ENCODE measurements at places on chromosomes 3 and 15.

GRCh38 chr3:73419179-73419803, 205.4 kb downstream of the PDZRN3 start:
- peak; percentile 25 for DNase-seq

GRCh38 chr3:73379465-73379864, 245.3 kb downstream of the PDZRN3 start:
- DNase-seq, result no peak

- no peak for DNase-seq
Observed at GRCh38 chr3:45253316-45253715, 27.2 kb upstream of the TMEM158 start.

GRCh38 chr3:14424711-14425580, 22.5 kb downstream of the SLC6A6 start:
- DNase-seq, result peak; percentile 37

DNA sequence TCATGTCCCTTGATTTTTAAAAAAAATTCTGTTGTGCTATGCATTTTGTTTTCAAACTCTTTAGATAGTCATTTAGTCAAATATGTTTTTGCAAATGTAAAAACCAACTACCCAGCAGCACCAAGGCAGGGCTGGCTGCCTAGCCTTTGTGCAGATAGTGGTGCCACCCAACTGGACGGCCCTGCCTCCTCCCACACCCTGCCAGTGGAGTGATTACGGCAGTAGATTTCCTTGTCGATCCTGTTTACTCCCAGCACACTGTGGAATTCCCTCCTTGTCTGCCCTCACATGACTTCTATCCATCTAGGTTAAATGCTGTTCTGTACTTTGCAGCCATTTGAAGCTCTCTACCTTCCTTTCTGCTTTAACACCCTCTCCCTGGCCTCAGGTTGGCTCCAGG, 79.4 kb upstream of the PLXNA1 start:
- no peak for DNase-seq

GRCh38 chr3:50453907-50454306, 49.5 kb downstream of the CACNA2D2 start:
- no peak for DNase-seq

DNA sequence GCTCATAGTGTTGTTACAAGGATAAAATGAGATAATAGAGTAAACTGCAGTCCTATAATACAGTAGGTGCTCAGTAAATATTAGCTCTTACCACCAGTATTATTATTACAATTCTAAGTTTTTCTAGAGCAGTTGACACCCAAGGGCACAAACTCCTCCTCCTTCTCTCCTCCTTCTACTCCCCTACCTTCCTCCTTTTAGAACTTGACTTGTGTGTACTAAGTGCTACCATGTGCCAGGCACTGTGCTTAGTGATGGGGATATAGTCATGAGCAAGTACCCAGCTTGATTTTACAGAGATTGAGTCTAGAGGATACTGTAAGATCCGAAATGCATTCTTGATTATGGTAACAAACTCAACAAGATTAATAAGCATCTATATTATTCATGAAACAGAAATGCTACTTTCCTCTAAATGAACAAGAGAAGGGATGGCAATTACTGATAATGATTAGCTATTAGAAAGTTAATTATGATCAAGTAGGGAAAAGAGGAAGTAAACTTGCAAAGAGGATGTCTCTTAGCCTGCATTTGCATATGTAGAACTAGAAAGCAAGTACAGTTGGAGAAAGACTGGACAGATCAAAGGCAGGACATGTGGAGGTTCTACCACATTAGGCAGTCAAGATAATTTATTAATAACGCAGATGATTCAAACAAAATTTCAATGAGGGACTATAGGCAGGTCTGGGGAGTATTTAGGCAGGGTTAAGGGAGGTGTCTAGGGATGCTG, 72.3 kb downstream of the CLDN11 start:
- no peak for DNase-seq

DNA sequence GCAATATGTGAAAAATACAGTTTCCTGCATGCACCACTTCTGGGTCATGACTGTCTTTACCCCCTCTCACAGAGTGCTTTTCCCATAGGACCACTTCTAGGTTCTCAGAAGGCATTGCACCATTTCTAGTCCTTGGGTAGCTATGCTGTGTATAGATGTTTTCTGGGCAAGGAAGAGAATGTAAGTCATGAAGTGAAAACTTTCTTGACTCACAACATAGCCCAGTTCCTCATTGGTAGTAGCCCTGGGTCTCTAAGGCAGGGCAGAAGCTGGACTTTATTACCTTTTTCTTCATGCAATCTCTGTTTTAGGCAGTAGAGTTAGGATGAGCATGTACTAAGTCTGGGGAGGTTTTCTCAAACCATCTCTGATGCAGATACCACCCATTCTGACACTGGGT, 203.1 kb downstream of the EPHB1 start:
- DNase-seq, result no peak

GRCh38 chr15:52180196-52180835, 10.9 kb downstream of the GNB5 start:
- DNase-seq, result no peak

- DNase-seq, result no peak
Observed at GRCh38 chr15:90914305-90915080, 11.4 kb downstream of the MAN2A2 start.

GRCh38 chr3:79551997-79552396, 215.8 kb downstream of the ROBO1 start:
- DNase-seq, result no peak

- DNase-seq, result no peak
Observed at GRCh38 chr3:4494895-4495264, 1.7 kb downstream of the ITPR1 start.

GRCh38 chr15:56759450-56759845, 26.1 kb upstream of the ZNF280D start:
- peak; percentile 94 for DNase-seq

GRCh38 chr3:18641916-18642315, 216.8 kb upstream of the SATB1 start:
- no peak for DNase-seq

DNA sequence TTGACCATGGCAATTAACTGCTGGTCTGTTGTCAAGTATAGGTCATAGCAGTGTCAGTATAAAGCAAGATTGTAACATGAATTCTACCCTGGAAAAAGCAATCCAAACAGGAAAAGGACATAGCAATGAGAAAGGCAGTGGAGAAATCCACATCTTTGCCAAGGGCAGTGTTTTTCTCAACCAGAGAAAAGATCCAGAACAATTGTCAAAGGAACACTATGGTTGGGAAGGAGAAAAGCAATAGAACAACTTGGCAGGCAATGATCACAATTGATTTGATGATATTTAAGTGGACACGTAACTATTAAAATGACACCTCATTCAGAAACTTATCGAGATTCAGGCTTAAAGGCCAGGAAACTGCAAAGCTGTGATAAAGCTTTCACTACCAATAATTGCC, 271.1 kb downstream of the DIPK2A start:
- DNase-seq, result no peak

DNA sequence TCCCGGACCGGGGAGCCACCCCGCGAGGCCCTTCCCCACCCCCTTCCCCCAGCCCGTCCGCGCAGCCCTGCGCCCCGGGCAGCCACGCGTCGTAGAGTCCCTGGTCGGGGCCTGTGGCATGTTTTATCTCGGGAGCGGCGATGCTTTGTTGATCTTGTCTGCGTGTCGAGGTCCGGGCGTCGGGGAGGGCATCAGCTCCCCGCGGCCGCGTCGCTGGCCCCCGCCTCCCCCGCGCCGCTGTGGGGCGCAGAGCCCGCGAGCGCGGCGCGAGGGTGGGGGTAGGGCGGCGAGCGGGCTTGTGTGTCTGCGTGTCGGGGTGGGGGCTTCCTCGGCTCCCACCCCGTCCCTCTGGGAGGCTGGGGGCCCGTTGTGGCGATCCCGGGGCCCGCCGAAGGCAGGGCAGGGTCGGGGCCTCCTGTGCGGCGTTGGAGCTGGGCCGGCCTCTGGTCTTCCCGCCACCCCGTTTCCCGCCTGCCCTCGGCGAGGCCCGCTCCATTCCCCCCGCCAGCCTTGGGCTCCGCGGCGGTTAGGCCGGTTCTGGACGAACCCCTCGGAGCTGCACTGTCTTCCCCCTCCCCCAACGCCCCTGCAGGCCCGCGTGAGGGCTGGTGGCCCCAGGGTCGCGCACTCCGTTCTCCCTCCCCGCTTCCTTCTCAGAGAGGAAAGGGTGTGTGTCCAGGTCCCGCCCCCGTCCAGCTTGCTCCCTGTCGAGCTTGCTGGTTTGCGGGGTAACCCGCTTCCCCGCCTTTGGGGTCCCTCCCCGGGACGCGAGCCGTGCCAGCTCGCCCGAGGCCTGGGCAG, 695 bp downstream of the GMPS start:
- DNase-seq, result peak; percentile 15

- DNase-seq, result peak; percentile 86
Observed at GRCh38 chr3:125087768-125088391, 32.1 kb upstream of the HEG1 start.

- no peak for DNase-seq
Observed at GRCh38 chr3:49911611-49912010, 7.9 kb upstream of the MST1R start.

- DNase-seq, result no peak
Observed at GRCh38 chr3:49705390-49705960, 14.0 kb downstream of the AMIGO3 start.
